ENCODE measurements at places on chromosomes 13 and 19. TPM values are rescaled to one million over a fixed set of nuclear protein-coding genes. Genes with fewer than 3 reads are reported as not detected.

DNA sequence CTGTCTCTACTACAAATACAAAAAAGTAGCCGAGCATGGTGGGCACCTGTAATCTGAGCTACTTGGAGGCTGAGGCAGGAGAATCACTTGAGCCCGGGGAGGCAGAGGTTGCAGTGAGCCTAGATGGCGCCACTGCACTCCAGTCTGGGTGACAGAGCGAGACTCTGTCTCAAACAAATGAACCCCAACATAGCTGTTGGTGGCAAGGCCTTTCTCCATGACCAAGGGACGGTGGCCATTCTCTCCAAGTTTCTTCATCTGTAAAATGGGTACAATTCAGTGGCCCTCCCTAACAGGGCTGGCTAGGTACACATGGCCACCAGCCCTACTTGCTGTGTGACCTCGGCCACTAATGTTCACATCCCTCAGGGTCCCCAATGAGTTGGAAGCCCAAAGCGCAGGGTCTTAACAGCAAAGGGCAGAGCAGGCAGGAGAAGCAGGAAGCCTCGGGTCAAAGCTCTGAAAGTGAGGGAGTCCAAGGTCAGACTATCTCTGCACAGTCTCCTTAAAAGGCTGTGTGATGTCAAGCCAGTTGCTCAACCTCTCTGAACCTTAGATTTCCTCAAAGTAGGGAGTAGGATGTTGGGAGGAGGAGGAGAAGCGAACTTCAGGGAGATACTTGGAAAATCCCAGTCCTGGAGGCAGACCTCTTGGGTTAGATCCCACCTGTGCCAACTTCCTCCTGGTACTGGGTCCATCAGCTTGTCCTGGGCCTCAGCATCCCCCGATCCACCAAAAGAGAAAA lies 2.7 kb downstream of the JUND start:
- no peaks in the 10 kb centered on the region for H3K27me3 ChIP-seq
- H3K27ac ChIP-seq, result peak overlapping the region; percentile 97
- peak; percentile 64 for DNase-seq

DNA sequence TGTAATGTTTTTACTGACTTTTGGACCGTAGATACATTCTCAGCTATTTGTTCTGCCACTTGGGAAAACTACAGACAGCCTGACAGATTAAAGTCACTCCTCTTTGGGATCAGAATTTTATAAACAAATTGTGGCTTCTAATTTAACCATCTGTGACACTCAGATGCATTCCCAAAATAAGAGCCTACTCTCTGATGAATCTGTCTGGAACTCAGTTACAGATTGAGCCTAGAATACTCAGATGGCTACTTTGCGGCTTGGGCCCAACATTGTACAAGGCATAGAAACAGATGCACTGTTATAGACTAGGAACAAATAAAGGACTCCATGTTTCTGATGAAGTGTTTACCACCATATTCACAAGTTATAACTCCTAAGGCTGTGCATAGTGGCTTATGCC lies 291.0 kb upstream of the SLITRK6 start:
- H3K4me1 ChIP-seq, result no peaks in the 10 kb centered on the region
- no peak overlapping the region for H3K27ac ChIP-seq
- H3K27me3 ChIP-seq, result no peaks in the 10 kb centered on the region

GRCh38 chr13:98466634-98467236 lies 110.2 kb downstream of the STK24 start:
- H3K4me3 ChIP-seq, result no peak overlapping the region
- H3K4me1 ChIP-seq, result peaks cover 29% of the 10 kb centered on the region
- H3K27me3 ChIP-seq, result no peaks in the 10 kb centered on the region
- no peak for DNase-seq

DNA sequence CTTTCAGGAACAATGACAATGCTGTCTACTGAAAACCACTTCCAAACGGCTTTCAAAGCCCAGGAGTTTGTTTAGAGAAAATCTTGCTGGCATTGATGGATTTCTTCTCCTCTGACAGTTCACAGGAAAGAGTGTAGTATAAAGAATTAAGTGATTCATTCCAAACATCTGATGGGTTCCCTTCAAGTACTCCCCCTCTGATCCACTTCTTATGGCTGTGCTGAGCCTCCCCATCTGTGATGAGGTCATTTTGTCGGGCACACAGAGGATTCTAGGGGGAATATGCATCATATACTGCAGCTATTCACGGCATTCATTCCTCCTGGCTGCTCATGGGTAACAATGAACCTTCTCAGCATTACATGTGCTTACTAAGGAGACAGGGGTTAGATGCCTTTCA lies 107.9 kb downstream of the RGCC start:
- DNase-seq, result no peak
- peaks cover 7% of the 10 kb centered on the region for H3K4me1 ChIP-seq
- H3K27me3 ChIP-seq, result no peaks in the 10 kb centered on the region
- H3K36me3 ChIP-seq, result peaks cover 6% of the 10 kb centered on the region

The SCN1B gene
- 0.97 TPM for total RNA-seq

The BRSK1 gene
- 6.8 TPM for total RNA-seq

Measured in activated CD4-positive, alpha-beta T cell treated with anti-CD3 and anti-CD28 coated beads, Interleukin-2, amount 10 ng/mL, durations not matched to agents 7 days and 5 days (primary cell).